Right lung (tissue), 10 donors: ENCODE measurements at places on chromosomes 2 and 18. TPM values are rescaled to one million over a fixed set of nuclear protein-coding genes. Genes with fewer than 3 reads are reported as not detected.

KANSL3 gene
- polyA plus RNA-seq = 50.8 TPM

PDCD1 gene
- 0.46 TPM for polyA plus RNA-seq

KCNJ13 gene
- polyA plus RNA-seq = 4.1 TPM

EVX2 gene
- not detected for polyA plus RNA-seq

SIX3 gene
- not detected for polyA plus RNA-seq

MAPK4 gene
- 1.2 TPM for polyA plus RNA-seq

RANBP2 gene
- 36.8 TPM for polyA plus RNA-seq

RNF125 gene
- polyA plus RNA-seq = 7.8 TPM

SLC4A5 gene
- polyA plus RNA-seq = 9.9 TPM

BIRC6 gene
- polyA plus RNA-seq = 58.2 TPM

MEP1B gene
- 0.38 TPM for polyA plus RNA-seq

MYL1 gene
- not detected for polyA plus RNA-seq

RAPH1 gene
- polyA plus RNA-seq = 22.1 TPM

ICA1L gene
- polyA plus RNA-seq = 10.7 TPM

RETSAT gene
- polyA plus RNA-seq = 26.5 TPM

TMEM37 gene
- 29.1 TPM for polyA plus RNA-seq

RAB6D gene
- polyA plus RNA-seq = 2.2 TPM

MOGAT1 gene
- polyA plus RNA-seq = not detected

DHRS9 gene
- polyA plus RNA-seq = 0.73 TPM

C2orf66 gene
- 0.18 TPM for polyA plus RNA-seq

LOXL3 gene
- polyA plus RNA-seq = 9.0 TPM

SERPINB7 gene
- polyA plus RNA-seq = not detected
